Motor neuron (in vitro differentiated cells): ENCODE measurements at places on chromosomes 3 and 15.

DNA sequence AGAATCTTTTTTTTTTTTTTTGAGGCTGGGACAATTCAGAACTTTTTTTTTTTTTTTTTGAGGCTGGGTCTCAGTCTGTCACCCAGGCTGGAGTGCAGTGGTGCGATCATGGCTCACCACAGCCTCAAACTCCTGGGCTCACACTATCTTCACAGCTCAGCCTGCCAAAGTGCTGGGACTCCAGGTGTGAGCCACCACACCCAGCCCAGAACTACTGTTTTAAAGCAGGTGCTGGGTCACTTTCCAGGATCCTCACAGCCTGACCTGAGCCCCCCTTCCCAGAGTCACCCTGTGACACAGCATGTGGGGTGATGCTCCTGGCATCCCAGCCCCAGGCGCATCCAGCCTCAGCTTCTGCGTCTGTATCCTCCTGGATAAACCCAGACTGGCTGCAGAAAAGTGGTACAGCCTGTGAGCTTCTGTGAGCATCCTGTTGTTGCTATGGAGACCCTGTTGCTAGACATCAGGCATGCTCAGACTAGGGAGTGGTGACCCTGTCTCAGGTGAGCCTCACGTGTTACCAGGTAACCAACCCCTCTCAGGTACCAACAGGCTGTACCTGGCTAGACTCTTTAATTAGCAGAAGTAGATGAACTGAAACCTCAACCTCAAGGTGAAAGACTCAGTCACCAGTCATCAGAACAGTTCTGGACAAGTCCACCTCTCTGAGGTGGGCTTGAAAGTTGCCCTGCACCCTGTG lies 15.0 kb downstream of the KLF13 start:
- ATAC-seq = no peak

- ATAC-seq = no peak
Observed at GRCh38 chr3:169250000-169250399, 413.5 kb downstream of the MECOM start.

DNA sequence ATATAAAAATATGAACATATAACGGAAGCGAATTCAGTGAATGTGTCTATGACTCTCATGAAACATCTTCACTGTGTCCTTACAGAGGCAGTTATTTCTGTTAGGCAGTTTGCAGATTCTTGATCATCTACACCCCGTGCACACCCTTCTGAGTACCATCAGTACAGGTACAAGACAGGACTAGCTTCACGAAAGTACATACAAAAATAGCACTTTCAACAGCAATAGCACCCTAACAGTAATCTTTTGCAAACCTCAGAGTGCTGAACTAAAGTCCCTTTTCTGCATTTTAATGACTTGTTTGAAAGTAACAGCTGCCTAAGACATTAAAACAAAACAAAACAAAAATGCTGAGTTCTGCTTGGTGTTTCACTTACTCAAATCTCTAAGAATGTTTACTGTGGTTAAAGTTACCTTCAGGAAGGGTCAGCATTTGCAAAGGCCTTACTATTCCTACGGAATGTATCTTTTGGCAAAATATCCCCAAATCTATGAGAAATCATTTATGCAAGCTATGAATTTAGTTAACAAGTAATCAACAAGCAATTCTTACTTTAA lies 104.1 kb downstream of the CNTN3 start:
- no peak for ATAC-seq

GRCh38 chr3:134078169-134078831 lies 48.6 kb upstream of the SLCO2A1 start:
- no peak for ATAC-seq

DNA sequence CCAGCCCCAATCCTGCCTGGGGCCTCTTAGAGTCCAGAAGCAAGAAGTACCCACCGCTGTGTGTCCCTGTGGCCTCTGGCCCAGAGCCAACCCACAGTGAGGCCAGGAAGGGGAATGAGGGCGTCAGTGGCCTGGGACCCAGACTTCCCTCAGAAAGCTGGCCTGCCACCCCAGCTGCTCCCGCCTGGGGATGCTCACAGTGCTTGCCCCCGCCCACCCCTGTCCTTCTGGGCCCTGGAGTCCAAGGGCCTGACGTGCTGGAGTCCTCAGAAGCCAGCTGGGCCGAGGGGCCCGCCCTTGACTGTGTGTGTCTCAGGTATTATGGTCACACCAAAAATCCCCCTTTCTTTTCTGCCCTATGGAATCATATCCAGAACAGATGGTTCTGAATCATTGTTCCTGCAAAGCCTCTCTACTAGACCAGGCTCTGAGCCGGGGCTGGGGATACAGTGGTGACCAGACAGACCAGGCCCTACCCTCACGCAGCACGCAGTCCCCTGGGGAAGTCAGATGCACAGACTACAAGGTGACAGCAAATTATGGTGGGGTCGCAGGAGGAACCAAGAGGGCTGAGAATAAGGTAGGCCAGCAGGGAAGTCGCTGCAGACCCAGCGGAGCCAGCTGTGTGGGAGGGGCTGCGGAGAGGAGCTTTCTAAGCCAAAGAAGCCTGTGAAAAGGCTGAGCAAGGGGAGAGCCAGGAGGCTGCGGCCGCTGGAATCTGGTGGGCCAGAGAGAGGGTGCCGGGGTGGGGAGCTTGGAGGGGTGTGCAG lies 99.1 kb downstream of the VGLL4 start:
- peak; percentile 57 for ATAC-seq

GRCh38 chr3:149613988-149614387 lies 43.8 kb downstream of the WWTR1 start:
- no peak for ATAC-seq

GRCh38 chr3:108152274-108152673 lies 61.4 kb upstream of the CD47 start:
- no peak for ATAC-seq

GRCh38 chr3:155342344-155342743 lies 48.9 kb upstream of the STRIT1 start:
- no peak for ATAC-seq

GRCh38 chr3:138907539-138907938 lies 39.4 kb downstream of the FOXL2 start:
- no peak for ATAC-seq

DNA sequence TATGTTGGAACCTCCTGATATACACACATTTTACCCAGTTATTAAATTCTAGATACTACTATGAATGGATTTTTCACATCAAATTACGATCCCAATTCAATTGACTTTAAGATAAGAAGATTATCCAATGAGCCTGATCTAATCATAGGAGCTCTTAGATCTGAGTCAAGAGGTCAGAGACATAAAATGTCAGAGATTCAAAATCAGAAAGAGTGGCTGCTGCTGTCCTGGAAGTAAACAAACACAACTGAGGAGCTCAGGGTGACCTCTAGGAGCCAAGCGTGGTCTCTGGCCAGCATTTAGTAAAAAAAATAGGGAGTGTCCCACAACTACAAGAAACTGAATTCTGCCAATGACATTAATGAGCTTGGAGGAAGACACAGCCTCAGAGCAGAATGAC lies 557.1 kb upstream of the CBLB start:
- no peak for ATAC-seq

DNA sequence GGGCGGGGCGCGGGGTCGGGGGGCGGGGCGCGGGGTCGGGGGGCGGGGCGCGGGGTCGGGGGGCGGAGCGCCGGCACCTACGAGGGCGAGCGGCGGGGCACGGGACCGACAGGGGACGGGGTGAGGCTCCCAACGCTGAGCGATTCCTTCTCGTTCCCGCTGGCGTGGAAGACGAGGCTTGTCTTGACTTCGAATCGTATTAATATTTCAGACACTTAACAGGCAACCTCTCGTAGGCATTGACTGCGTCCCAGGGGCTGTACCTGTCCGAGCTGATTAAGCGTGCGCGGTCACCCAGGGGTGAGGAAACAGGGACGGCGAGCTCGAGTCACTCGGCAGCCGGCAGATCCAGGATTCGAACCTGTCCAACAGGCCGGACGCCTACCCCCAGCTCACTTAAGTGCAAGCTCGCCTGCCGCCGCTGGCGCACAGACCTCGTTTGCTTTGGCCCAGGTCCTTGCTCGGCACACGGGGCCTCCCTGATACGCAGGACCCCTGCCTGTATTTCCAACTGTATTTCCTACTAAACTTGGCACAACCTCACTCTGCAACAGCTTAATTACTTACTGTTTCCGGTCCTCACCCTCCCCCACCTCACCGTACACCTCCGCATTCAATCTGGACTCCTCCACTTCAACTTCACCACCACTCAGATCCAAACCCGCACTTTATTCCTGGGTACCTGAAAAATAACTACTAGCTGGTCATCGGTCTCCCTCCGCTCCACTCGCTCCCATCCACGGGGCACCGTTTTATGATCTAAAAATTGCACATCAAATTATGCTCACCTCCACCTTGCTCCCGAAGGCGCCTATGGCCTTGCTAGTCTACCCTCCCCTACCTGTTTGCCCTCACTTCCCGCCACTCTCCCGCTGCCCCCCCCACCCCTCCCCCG lies 722 bp upstream of the ZXDC start:
- peak; percentile 3 for ATAC-seq

DNA sequence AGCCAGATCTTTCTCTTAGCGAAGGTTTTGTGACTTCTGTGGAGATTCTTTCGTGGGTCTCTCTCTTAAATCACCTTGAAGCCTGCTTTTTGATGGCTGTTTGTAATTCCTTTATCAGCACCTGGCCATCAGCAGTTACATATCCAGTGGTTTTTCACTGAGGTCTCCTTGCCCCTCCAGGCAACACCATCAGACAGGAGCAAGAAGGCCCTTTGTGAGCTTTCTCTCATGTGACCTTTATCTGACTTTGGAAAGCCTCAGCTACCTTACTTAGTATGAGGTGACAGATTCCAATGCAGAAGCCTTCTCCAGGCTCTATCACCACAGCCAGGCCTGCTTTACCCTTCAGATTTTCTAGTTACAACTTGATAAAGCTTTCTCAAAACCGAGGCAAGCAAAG lies 30.0 kb upstream of the P3H2 start:
- no peak for ATAC-seq

GRCh38 chr3:64399205-64399800 lies 174.0 kb upstream of the PRICKLE2 start:
- ATAC-seq = no peak

- no peak for ATAC-seq
Observed at GRCh38 chr3:84885199-84885882, 73.4 kb upstream of the CADM2 start.

GRCh38 chr3:46065294-46065705 lies 38.0 kb upstream of the XCR1 start:
- ATAC-seq = peak; percentile 88

- no peak for ATAC-seq
Observed at GRCh38 chr3:129312671-129313414, 34.2 kb downstream of the HMCES start.

DNA sequence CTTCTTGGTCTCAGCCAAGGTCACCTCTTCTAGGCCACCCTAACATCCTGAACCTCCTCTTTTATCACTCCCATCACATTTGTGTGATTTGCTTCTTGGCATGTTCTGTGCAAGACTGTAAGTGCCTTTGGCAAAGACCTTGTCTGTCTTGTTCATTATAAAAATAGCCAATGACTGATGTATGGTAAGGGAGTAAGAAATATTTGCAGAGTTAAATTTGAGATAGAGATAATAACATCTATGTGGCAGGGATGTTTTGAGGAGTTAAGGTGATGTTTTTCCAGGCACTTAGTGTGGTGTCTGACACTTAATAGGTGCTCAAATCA lies 202.3 kb downstream of the CADPS start:
- ATAC-seq = no peak

- ATAC-seq = no peak
Observed at GRCh38 chr3:15264486-15264885, 58.4 kb downstream of the CAPN7 start.

DNA sequence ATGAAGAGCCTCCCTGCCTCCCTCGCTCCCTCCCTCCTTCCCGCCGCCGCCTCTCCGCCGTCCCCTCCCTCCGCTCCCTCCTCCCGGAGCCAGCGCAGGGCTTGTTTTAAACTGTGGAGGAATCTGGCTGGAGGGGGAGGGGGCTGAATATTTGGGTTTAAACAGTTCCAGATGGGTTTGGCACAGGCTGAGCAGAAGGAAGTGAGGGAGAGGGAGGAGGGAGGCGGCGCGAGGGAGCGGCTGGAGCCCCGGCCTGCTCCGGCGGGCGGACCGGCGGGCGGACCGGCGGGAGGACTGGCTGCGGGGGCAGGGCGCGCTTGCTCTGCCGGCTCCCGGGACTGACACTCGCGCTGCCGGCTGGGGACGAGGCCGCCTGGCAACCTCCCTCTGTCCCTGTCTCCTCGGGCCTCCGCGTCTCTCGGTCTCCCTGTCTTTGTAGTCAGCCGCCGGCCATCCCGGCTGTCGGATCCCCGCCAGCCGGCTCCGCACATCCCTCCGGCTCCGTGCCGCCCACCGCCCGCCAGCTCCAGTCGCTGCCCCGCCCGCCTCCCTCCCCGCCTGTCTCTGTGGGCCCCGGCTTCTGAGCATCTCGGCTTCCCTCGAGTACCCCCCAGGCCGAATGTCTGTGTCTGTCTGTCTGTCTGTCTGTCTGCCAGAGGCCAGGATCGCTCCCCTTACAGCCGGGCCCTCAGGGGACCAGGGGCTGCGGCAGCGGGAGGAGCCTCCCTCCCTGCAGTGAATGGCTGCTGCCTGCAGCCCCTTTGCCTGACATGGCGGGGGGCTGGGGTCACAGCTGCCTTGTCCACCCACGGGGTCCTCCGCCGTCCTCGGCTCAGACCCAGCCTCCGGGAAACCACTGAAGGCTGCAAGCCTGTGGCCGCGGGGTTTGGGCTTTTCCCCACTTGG lies 7.6 kb downstream of the EPHB3 start:
- peak; percentile 66 for ATAC-seq

DNA sequence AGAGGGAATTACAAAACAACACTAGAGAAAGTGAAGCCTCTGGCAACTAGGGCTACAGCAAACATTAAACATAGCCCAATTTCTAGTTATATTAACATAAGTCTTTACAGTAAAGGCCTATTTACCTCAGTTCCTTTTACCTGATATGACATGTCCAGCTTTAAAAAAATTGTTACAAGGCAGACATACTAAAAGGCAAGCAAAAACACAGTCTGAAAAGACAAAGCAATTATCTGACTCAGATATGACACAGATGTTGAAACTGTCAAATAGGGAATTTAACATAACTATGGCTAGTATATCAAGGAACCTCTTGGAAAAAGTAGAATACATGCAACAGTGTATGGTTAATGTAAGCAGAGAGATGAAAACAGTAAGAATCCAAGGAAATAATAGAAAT lies 238.6 kb downstream of the RAP2B start:
- no peak for ATAC-seq

DNA sequence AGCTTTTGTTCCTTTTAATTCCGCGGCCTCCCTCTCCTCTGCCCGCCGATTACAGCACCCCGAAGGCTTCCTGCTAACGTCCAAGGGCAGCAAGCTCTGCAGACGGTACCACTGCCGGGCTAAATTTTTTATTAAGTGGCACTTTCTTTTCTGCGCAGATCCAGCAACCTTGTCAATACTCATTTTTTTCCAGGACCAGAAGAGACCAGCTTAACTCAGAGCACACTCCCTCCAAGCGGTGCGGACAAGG lies 542 bp upstream of the MEIS2 start:
- peak; percentile 5 for ATAC-seq

- peak; percentile 71 for ATAC-seq
Observed at GRCh38 chr15:61173899-61174689, 55.0 kb downstream of the RORA start.

GRCh38 chr3:120196812-120197211 lies 88.2 kb downstream of the GPR156 start:
- ATAC-seq = no peak

- no peak for ATAC-seq
Observed at GRCh38 chr15:49734831-49735508, 114.1 kb downstream of the DTWD1 start.

- no peak for ATAC-seq
Observed at GRCh38 chr3:97970956-97971620, 1.1 kb downstream of the RIOX2 start.
